ENCODE measurements at places on chromosomes 2 and 18.
A peak's percentile ranks its signal among the peaks of the same experiment; 100 is the strongest.

GRCh38 chr2:206420721-206421120 is 22.6 kb upstream of the ADAM23 start:
- no peak for ATAC-seq

DNA sequence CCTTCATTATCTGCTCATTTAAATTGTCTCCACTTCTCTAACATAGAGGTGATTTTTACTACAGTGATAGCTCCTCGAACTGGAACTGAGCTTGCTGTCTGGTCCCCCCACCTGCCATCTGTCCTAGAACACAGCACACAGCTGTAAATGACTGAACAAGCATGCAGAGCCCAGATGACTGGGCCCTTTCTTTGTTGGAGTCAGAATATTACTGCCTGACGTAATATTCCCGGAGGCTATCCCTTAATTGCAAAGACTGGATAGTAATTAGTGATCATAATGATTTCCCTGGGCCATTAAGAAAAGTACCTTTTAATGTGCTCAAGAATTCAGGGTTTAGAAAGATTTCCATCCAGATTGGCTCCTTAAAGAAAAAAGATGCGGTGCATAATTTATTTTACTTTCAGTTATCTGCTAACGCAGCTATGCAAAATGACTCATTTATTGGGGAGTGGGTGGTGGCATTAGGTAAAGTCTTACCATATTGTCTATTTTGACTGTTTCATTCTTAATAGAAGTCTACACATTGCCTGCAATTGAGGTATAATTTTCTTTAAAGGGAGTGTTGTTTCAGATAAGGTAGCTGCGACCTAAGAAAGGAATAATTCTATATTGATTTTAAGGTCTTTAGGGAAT is 84.4 kb downstream of the MAP4K4 start:
- no peak for ATAC-seq

GRCh38 chr2:41865263-41865662 is 182.6 kb upstream of the PKDCC start:
- ATAC-seq, result no peak

- ATAC-seq, result peak; percentile 37
Measured at GRCh38 chr2:43417300-43417699, 178.5 kb downstream of the THADA start.

DNA sequence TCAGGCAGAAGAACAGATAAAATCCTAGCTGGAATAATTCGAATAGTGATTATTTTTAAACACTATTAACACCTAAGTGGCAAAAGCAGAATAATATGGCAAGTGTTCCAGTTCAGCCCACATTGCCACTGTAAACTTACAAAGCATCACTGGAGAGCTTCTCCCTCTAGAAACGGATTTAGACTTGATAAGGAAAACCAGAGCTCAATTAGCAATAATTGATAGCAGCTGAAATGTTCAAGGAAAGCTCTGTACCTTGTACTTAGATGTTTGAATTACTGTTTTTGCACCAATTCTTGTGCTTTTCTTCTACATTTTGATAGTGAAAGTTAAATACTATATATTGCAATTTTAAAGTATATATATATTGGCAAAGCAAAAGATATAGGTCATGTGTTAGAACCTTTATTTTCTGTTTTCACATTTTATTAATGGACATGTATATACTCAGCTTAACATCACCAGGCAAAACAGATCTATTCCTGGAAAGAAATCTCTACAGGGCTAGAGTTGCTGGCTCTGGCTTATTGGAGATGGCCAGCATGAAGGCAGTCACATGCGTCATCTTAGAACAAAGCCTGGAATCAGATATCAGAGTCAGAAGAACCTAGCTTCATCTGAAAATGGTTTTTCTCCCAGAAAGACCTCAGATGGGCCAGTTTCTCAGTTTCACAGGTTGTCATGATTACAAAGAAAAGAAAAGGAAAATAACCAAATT is 149.1 kb upstream of the CTAGE1 start:
- no peak for ATAC-seq

- ATAC-seq, result no peak
Measured at GRCh38 chr2:187345338-187345737, 102.7 kb downstream of the CALCRL start.

DNA sequence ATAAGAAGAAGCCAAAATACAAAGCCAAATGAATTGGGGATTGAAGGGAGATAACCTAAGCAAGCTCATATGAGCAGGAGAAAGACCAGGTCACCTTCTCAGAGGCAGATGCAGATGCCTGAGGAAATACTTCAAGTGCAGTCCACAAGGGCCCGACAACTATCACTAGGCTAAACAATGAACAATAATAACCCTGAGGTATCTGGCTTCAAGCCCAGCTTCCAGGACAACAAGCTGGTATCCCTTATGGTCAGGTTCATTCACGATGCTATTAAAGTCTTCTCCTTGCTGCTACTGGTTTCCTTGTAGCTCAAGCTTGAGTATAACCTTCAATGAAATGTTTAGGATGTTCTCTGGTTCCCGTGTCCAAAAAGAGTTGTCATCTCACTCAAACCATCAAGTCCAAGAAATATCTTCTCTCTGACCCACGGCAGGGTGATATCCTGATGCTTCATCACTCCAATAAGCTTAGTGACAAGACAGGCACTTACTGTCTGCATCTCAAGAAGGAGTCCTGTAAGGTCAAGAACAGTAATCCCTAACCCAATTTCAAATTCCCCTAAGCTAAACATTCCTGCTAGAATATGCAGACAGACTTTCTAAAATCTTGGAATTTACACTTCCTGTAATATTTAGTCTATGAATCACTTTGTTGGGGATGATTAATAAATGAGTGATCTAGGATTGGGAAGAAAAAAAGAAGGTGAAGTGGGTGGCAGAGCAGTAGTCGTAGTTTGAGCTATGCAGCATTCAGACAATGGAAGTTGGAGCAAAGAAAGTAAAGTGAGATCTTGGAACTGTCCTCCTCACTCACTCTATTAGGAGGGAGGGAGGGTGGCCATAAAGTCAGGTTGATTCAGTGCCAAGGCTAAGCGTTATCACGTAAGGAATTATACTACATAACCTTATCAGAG is 33.1 kb downstream of the CHN1 start:
- ATAC-seq, result no peak

DNA sequence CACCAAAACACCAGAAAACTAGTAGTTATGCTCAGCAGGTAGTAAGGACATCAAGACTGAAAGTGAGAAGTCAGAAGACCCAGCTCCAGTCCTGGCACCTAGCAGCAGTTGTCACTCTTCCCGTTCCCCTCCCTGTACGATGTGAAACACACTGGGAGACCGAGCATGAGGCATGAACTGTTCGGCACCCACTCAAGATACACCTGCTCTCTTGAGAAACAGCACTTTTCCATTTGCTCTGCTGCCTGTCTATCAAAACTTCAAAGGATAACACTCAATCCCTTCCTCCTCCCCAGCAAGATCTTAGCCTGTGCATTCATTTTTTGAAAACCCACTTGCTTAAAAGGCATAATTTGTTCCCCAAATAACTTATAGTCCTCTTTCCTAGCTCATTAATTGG is 123.9 kb downstream of the PLEKHM3 start:
- no peak for ATAC-seq

- ATAC-seq, result peak; percentile 83
Measured at GRCh38 chr2:151334082-151334815, 23.1 kb upstream of the TNFAIP6 start.

DNA sequence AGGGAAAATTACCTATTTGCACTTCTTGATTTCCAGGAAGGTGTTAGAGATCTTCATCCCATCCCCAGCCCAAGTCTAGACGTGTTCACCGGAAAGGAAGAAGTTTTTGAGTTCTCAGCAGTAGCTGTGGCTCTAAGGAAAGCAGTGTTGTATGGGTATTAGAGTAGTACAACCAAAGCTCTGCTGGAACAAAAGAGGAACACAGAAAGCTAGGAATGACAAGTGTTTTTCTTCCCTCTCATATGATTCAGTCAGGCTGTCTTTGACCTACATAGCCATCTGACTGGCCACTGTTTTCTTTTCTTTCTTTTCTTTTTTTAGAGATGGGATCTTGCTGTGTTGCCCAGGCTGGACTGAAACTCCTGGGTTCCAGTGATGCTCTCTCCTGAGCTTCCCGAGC is 82.7 kb upstream of the SLC39A10 start:
- no peak for ATAC-seq

GRCh38 chr2:69036926-69037325 is 23.9 kb downstream of the ANTXR1 start:
- no peak for ATAC-seq

- ATAC-seq, result no peak
Measured at GRCh38 chr2:188046437-188046836, 245.2 kb upstream of the GULP1 start.

GRCh38 chr18:65227970-65228369 is 522.8 kb upstream of the CDH7 start:
- ATAC-seq, result no peak

DNA sequence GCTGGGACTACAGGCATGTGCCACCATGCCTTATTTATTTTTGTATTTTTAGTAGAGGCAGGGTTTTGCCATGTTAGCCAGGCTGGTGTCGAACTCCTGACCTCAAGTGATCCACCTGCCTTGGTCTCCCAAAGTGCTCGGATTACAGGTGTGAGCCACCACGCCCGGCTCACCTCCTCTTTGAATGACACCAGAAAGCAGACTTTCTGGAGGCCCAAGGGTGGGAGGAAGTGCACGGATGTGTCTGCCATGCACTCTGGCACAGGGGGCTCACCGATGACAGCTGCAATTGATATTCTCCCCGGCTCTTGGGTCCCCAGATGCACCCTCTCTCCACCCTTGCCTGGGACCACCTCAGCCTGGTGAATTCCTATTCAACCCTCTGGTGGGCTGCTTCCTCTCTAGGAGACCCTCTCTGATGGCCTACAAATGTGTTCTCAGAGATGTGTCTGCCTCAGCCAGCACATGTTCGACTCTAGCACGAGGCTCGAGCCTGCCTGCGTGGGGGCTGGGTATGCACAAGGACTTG is 87.3 kb downstream of the SEPTIN10 start:
- ATAC-seq, result no peak

DNA sequence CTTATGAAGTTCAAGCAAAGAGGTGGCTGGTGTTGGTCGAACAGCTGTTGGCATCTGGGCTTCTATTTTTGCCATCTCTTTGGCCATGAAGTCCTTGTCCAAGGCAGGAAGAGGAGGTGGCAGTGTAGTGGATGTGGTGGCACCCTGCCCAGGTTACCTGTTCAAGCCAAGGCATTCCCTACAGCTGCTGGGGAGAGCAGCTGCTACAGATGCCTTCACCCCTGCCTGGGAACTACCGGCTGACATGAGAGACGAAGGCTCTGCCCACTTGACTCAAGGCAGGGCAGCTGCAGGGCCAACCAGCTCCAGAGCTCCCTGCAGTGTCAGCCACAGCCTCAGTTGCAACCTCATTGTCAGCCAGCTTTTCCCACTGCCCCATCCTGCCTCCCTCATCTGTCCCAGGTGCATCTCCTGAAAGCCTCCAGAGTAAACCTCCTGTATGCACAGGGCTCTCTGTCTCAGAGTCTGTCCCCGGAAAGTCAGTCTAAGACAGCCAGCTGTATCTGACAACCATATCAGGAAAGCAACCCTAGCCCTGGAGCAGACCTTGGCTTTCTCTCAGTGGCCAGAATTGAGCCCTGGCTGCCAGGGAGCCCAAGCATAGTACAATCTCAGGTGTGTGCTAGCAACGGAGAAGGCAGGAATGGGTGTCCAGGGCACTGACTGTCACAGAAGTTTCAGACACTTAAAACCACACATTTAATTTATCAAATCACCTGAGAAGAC is 115.9 kb downstream of the RPIA start:
- no peak for ATAC-seq

GRCh38 chr2:55490554-55490953 is 29.0 kb upstream of the CFAP36 start:
- no peak for ATAC-seq
